ENCODE measurements at places on chromosomes 11 and 22.

DNA sequence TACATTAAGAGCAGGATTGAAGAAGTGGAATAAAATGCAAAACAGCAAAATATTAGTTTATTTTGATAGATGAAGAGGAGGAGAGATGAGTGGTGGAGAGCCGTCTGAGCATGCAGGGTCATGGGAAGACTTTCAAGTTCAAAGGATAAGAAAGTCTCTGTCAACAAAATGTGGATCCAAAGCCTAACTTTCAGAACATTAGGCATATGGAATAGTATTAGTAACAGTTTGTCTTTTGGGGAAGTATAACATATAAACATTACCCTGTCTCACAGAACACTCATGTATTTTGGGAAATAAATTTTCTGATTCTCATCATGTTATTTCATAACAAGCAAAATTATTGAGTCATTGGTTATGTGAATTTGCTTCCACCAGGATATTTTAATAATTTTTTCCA is 104.3 kb upstream of the CEP126 start:
- DNase-seq: no peak

- DNase-seq: no peak
Observed at GRCh38 chr11:79536155-79536917, 95.5 kb upstream of the TENM4 start.

DNA sequence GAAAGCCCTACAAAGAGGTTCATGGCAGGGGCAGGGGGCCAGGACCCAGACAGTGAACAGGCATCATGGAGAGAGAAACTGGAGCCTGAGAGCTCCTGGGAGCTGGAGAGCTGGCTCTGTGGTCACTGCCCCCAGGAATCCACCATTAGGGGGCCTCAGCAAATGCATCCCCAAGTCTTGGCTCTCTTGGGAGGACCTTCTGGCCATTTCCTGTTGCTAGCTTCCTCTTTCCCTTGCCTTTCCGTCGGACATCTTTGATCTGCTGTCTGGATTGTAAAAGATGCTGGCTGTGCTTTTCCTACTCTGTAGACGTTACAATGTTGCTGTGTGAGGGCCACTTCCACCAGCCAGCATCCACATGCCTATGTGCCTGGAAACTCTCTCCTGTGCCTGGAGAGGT is 7.1 kb upstream of the CRYBB2 start:
- no peak for DNase-seq

- no peak for DNase-seq
Observed at GRCh38 chr11:128548649-128549255, 38.6 kb downstream of the ETS1 start.

DNA sequence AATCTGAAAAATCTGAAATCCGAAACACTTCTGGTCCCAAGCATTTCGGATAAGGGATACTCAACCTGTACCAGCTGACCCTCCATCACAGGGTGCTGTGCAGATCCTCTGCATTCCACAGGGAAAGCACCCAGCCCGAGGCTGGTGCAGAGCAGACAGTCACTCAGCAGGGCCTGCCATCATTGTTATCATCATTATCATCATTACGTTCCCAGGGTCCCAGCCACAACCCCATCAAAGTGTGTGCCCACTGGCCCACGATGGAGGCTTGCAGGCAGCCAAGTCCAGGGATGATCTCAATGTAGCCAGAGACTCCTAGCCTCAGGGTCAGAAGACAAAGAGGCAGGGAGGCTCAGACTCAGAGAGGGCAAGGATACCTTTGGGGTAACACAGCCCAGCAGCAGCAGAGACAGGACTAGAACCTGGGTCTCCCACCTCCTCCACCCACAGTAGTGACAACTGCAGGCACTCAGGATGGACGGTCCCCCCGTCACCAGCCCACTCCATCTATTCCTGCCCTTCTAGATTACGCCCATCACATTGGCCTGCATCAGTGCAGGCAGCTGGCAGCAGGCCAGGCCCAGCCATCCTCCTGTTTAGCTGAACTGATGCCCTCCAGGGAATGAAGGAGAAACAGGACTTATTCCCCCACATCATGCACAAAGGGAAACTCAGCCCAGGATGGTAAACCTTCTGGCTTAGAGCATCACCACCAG is 10.3 kb downstream of the GAL3ST1 start:
- no peak for DNase-seq

DNA sequence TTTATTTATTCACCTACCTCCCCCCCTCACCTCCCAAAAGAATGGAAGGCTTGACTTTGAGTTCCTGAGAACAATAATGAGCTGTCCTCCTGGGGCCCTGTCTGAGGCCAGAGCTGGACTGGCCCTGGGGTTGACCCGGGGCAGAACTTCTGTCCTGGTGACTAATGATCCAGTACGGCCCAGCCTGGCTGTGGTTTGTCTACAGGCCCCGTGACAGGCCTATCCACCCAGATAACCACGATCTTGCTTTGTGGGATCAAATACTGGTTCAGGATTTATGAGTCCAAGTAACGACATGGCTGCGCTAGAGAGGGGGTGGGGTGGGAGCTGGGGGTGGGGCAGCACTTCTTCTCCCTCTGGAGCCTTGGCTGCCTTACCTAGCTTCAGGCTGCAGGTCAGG is 81.5 kb downstream of the WT1 start:
- DNase-seq: no peak
